Retinal pigment epithelial cell (primary cell): ENCODE measurements at places on chromosomes 3 and 15.

DNA sequence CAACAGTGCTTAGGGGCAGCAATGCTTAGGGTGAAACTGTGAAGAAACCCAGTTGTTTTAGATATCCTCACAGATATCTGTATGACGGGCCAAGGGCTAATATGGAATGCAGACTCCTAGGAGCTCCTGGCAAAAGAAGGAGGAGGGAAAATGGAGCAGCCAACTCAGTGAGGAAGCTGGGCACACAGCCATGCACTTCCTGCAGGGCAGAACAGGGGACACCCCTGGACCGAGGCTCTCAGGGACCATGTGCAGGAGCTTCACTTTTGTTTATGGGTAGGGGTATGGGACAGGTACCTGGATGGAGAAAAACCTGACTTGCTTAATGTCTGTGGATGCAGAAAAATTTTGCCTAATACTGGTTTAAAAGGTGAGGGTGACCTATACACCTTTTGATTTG is 20.2 kb downstream of the NIPA1 start:
- DNase-seq = no peak

GRCh38 chr3:111859974-111860859 is 1.2 kb downstream of the PHLDB2 start:
- peak; percentile 76 for DNase-seq

GRCh38 chr3:141457624-141458236 is 29.1 kb upstream of the RASA2 start:
- no peak for DNase-seq

DNA sequence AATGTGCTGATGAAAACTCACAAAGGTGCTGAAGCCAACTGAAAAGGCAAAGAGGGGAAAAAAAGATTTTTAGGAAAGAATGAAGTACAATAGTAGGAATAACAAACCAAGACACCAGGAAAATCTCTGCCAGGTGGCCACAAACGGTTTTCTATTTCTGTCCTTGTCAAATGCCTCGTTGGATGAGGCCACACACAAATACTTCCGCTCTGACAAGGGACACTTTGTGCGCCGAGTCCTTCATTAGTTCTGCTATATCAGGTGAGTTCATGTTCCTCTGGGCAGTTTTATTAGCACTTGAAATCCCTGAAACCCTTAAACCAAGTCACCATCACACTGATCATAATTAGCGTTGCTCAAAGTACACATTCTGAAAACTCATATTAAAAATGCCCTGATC is 373.1 kb downstream of the VPS13C start:
- DNase-seq = no peak

DNA sequence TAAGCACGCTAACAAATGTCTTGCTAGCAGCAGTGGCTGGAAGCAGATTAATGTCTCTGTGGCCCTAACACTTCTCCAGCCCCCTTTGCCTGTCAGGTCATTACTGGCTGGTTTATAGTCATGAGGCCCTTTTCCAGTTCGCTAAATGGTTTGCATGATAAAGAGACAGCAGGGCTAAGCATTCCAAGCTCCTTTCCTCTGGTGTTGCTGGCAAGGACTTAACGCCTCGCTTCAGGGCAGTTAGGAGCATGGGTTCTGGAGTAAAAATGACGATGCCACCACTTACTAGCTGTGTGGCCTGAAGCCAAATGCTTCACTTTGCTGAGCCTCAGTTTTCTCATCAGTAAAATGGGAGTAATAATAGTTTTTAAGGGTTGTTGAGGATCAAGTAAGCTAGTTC is 185.9 kb downstream of the MEGF11 start:
- no peak for DNase-seq

GRCh38 chr15:77019521-77020331 is 24.8 kb downstream of the PSTPIP1 start:
- DNase-seq = peak; percentile 69

DNA sequence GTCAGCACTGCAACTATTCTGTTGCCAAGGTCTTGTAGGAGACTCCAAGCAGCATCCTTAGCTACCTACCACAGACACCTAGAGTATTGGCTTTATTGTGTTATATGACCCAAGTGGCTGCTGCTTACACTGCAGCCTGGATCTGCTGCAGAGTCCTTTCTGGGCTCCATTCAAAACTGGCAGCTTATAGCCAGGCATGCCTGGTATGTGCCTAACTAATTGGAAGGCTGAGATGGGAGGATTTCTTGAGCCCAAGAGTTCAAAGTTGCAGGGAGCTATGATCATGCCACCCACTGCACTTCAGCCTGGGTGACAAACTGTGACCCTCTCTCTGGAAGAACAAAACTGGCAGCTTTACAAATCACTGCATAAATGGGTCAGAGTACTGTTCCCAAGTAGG is 8.6 kb downstream of the NDUFB4 start:
- peak; percentile 20 for DNase-seq

- DNase-seq = no peak
Measured at GRCh38 chr3:23764407-23764806, 41.3 kb upstream of the UBE2E1 start.

GRCh38 chr3:56691165-56692000 is 8.3 kb upstream of the TASOR start:
- no peak for DNase-seq

DNA sequence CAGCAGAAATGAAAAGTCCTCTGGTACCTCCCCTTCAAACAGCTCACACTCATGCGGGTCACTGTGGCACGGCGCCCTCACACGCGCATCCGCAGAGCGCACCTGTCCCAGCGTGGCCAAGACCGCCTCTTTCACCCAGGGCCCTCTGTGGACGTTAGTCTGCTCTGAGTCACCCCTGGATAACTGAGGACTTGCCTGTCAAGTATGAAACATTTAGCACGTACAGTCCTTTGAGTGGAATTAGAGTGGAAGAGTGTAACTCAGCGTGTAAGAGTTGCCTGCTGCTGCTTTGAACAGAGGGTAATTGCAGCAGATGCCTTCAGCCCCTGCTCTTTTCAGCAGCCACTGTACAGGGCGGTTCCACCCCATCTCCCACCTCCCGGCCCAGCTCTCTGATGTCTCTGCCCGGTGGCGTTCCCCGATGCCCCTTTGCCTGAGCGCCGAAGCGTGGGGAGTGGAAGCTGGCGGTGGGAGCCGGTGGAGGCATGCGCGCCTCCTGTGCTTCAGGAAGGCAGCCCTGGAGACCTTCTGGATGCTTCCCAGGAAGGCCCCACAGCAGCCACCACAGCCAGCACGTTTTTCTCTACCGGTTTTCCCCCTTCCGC is 23.0 kb downstream of the CPN2 start:
- DNase-seq = peak; percentile 48

- DNase-seq = no peak
Measured at GRCh38 chr3:12098400-12098799, 60.3 kb downstream of the TIMP4 start.

DNA sequence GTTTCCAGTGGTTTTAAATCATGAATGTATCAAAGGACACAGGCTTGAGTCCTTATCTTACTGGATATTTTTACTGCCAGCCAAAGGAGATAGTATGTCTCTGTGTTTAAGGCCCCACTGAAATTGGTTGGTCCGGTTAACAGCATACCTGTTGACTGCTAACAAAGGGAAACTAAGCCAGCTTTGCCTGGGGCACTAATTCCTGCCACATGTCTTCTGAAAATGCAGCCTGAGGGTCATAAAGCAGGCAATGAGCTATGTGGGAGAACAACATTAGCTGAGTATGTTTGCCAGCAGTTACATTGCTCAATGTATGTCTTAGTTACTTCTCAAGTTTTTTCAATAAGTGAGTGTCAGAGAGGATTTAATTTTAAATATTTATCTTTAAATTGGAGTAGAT is 12.4 kb downstream of the PLS1 start:
- no peak for DNase-seq

- no peak for DNase-seq
Measured at GRCh38 chr15:44676676-44677075, 13.2 kb upstream of the SPG11 start.

DNA sequence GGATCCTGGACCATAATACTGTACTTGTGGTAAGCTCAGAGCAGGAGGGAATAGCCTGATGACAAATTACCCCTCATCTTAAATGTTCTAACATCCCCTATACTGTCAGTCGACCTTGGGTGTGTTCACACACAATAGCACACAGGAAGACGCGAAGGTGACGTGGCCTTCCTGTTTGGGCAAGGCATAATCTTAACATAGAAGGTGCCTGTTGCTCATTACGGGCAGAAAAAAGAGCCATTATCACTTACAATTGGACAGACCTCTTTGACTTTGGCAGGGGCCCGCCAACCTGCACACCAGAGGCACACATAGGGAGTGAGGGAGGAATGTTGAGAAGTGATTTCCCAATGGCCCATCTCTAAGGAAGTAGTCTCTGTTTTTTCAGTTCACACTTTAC is 144.2 kb downstream of the ANO10 start:
- no peak for DNase-seq

GRCh38 chr3:127093312-127093711 is 99.6 kb upstream of the PRR23E start:
- DNase-seq = no peak

GRCh38 chr3:72553298-72553697 is 294.9 kb downstream of the SHQ1 start:
- DNase-seq = no peak

DNA sequence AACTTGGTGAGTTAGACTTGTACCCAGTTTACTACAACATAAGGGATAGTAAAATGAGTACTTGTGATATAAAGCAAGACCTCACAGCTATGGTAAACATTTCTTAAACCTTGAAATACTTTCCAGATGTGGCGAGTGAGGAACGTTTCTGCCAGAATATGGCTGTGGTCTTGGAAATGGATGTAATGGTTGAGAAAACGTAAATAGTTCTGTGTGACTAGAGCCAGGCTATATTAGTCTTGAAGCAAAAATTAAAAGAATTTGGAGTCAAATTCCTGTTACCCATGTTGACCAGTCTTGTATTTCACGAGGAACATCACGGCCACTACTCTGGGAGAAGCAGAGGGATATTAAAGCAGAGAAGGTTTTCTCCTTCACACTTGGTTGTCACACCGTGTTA is 15.3 kb downstream of the OR4F15 start:
- no peak for DNase-seq

DNA sequence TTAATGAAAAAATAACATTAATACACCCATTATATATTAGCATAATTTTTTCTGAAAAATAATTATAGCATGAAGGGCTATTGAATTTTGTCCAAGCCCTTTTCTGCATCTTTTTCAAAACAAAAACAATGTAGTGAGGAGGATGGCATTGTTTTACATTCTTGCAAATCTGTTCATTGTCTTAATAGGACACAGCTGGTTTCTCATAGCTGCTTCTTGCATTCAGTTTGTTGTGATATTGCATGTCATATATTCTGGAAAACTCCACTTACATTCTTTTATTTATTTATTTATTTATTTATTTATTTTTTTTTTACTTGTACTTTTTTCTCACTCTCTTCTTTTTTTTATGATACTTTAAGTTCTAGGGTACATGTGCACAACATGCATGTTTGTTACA is 107.4 kb downstream of the NR1D2 start:
- no peak for DNase-seq

GRCh38 chr15:43144512-43144911 is 11.1 kb downstream of the TMEM62 start:
- no peak for DNase-seq

GRCh38 chr15:96969732-96970710 is 639.5 kb downstream of the NR2F2 start:
- no peak for DNase-seq

DNA sequence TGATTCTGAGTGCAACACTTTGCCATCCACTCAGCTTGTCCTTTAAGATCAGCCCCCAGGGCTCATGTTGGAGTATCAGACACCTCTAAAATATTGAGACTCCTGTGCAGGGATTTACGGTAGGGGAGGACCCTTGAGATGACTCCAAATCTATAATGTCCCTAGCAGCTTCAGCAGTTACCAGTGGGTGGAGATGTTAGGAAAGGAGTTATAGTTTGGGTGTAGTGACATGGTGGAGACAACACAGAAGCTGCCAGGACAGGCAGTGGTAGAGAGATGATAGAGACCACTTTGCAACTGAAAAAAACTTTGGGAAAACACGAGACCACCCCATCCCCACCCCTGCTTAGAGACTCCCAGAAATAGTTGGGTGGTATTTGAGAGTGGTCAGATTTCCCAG is 43.3 kb upstream of the GSK3B start:
- DNase-seq = no peak

GRCh38 chr3:8599146-8599545 is 45.5 kb downstream of the SSUH2 start:
- DNase-seq = no peak

GRCh38 chr15:99443056-99443756 is 122.6 kb upstream of the MEF2A start:
- no peak for DNase-seq

GRCh38 chr3:187105700-187106099 is 33.6 kb downstream of the RPL39L start:
- DNase-seq = no peak

DNA sequence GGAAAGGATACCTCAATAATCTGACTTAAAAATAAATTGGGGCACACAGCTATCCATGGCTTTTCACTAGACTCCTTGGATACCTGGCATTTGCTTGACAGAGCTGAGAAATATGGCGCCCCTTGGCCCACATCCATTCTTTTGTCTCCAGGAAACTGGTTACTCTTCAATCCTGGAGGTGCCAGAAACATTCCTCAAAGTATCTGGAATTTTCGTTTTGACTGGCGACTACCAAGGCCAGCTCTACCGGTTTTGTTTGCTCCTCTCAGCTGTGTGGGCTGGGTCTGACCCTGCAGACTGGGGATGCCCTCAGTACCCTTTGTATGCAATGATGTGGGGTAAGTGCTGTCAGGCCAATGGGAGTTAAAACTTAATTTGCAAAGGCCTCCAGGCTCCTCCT is 27.0 kb downstream of the KATNBL1 start:
- DNase-seq = no peak

DNA sequence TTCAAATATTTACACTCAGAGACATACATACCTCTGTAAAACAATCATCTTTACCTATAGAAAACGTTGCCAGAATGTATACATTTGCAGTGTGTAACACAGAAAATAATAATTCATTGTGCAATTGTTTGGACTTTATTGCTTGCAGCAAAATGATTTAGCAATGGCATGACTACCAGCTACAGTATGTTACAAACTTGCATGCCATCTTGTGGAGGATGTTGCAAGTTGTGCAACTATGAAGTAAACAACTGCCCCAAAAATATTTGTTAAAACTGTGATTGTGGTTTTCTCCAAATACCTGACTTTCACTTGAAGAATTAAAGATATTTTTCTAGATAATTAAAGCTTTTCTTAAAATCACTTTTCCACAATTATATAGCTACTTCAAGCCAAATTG is 27.1 kb upstream of the C3orf49 start:
- DNase-seq = peak; percentile 22

DNA sequence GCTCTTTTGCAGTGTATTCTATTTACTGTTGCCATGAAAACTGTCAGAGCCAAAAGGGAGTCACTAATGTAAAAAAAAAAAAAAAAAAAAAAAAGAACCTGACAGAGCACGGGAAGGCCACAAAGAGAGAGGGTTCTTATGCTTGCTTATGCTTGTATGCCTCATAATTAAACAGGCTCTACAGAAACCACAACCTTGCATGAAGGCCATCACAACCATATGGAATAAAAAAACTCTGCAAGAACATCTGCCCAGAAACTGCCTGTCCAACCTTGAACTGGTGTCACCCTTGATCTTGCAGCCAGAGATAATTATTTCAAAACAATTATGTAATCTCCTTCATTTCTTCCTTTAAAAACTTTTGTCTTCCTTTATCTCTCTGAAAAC is 50.1 kb downstream of the CFAP20DC start:
- no peak for DNase-seq
